ENCODE measurements at places on chromosomes 5 and 9.

- no peak for DNase-seq
Observed at GRCh38 chr9:131677444-131678180, 62.3 kb downstream of the RAPGEF1 start.

DNA sequence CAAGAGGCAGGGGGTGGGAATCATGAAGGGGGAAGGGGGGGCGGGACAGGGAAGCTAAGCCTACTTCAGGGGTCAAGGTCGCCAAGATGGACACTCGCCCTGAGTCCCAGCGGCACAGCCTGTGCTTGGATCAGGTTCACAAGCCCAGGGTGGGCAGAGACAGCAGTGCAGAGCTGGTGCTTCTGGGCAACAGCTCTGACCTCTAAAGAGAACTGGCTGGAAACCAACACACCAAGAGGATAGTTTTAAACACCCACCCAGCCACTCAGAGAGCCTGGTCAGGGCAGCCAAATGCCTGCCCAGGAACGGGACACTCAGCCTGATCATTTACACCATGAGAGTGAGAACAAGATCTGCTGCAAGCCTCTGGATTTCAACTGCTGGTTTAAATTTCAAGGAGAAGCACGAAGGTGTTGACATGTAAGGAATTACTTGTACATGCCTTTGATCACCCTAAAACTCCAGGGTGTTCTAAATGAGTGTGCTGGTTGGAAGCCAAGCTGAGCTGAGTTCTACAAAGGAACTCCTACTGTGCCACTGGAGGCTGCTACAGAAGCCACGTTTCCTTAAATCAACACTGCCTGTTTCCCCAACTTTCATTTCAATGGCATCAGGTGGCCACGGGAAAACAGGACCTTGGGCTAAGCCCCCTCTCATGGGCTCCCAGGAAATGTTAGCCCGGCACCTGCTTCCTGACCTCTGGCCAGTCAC is 91.5 kb downstream of the TTLL11 start:
- DNase-seq: no peak

DNA sequence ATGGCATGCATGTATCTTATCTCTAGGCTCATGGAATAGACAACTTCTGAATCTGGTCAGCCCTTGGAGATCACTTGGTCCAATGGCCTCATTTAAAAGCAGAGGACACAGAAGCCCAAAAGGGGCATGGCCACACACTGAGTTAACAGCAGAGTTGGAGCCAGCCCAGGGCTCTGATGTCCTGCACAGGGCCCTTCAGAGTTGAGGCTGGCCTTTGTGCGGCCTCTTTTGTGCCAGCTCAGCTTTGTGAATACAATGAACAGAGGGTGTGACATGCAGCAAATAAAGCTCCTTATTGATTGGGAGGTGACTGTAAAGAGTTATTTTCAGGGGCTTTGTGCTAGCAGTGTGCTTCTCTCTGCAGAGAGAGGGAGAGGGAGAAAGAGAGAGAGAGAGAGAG is 150.1 kb upstream of the STK32A start:
- no peak for DNase-seq

GRCh38 chr9:118362123-118362522 is 657.9 kb downstream of the TLR4 start:
- no peak for DNase-seq

DNA sequence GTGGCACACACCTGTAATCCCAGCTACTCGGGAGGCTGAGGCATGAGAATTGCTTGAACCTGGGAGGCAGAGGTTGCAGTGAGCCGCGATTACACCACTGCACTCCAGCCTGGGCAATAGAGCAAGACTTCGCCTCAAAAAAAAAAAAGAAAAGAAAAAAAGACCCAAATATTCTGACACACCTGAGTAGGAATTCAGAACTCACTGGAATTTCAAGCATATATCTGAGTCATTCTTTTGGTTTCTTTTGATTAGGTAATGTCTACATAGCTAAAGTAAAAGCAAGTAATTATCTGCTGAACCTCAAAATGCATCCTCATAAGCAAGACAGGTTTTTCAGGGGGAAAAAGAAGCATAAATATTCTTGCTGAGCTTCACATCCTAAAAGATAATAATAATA is 35.9 kb downstream of the ANKRD31 start:
- DNase-seq: no peak

GRCh38 chr5:106801554-106801953 is 869.2 kb downstream of the EFNA5 start:
- DNase-seq: no peak

- DNase-seq: no peak
Observed at GRCh38 chr5:4275232-4275631, 679.6 kb downstream of the IRX1 start.

DNA sequence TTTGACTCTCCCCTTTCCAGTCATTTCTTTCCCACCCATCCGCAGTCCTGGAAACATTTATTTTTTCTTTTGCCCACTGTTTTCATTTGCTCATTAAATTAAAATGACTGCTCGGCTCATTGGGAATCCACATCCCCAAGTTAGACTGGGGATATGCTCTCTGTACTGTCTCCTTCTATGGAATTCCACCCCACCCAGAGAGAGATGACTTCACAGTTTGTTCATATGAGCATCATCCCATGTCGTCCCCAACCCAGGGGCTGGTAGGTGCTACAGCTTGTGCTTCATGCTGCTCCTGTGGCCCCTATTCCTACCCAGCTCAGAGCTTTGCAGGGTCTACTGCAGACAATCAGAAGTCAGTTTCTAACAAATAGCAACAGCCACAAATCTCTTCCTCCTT is 16.5 kb upstream of the RARS1 start:
- DNase-seq: no peak

- no peak for DNase-seq
Observed at GRCh38 chr9:90058182-90058763, 453.5 kb downstream of the GADD45G start.

DNA sequence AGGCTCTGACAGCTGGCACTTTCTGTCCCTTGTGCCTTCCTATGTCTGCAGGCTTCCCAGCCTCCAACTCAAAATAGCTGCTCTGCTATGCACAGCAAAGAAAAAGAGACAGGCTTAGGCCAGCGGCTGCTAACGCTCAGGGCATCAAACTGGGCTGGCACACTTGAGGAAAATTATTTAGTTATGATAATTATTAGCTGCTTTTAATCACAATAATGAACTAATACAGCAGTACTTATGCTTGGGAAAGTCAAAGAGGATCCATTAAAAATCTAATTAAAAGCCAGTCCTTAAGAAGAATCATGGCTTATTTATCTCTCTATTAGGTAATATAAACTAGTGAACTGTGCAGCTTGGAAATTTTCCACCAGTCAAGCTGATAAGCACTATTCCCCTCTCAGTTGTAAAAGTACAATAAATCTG is 233.2 kb downstream of the SLIT3 start:
- no peak for DNase-seq

DNA sequence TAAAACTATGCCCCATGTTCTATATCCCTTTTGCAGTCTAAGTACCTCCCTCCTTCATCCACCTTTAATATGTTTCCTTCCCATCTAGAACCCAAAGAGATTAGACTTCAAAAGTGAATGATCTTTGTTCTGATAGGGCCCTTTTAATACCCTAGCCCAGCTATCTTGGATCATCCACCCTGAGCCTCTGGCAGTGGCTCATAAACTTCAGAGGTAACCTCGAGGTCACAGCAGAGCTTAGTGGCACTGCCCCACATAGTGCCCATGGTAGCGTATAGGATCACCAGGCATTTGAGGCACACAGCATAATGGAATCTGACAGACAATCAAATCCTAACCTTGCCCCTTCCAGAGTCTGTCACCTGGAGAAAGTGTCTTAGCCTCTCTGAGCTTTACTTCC is 15.8 kb downstream of the ADRB2 start:
- no peak for DNase-seq

DNA sequence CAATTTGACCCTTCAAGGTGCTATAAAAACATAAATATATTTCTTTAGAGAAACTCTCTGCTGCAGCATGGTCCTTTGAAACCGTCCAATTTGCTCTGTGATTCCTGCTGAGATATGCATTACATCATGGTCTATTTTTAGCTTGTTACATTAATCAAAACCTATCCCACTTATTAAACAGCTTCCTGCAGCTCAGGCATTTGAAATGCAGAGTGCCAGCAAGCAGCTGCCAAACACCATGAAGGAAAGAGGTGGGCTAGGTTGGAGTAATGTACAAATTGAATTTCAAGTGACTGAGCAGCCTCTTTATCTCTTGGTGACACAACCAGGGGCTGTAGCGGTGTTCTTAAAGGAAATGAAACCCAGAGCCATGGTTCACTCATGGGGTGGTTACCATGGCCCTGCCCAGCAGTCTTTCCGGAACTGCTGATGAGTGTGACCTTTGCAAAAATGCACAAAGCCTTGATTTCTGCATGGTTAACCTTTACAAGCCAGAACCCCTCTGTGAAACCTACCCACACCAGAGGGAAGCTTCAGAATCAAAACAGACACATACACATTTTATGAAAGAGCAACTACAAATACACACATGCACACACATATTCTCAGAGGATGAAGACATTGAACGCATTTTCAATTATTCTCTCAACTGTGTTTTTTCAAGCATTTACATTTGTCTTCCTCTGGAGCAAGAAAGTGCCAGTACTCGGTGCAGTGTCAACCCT is 155.8 kb upstream of the ZNF608 start:
- DNase-seq: no peak

GRCh38 chr5:159338118-159338517 is 7.8 kb upstream of the IL12B start:
- DNase-seq: no peak

- DNase-seq: no peak
Observed at GRCh38 chr9:87471746-87472145, 25.9 kb upstream of the DAPK1 start.

GRCh38 chr5:68287976-68288706 is 72.6 kb downstream of the PIK3R1 start:
- DNase-seq: peak; percentile 16

GRCh38 chr9:34179213-34180136 is 632 bp downstream of the UBAP1 start:
- DNase-seq: no peak

DNA sequence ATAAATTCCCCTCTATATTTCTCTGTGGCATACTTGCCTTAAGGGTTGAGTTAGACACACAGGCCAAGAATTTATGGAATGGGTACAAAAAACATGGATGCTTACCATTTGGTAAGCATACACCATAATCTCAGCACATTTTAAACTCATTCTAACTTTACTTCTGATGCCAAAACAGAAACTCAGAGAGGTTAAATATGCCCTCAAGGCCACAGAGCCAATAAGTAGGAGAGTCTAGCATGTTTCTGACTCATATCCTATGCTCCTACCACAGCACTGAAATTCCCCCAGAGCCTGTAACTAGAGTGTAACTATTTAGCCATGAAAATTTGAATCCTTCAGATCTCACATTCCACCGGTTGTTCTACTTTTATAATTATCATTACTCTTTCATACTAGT is 559.7 kb downstream of the ACTL7B start:
- no peak for DNase-seq

GRCh38 chr5:16992006-16992405 is 55.9 kb upstream of the MYO10 start:
- no peak for DNase-seq

DNA sequence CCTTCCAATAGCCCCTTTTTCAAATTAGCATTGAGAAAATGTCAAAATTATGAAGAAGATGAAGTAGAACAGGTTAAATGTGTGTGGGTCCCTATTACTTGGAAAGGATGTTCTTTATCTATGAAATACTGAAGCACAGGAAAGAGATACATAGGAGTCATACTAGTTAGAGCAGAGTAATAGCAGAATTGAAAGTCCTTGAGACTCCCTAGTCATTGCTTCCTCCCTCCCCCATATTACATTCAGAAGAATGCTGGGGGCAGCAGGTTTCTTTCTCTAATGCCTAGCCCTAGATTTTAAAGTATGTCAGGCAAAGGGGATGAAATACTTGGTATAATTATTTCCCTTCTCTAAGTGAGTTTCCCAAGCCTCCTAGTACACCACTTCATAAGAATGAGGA is 4.4 kb downstream of the ZCCHC9 start:
- no peak for DNase-seq

- DNase-seq: no peak
Observed at GRCh38 chr9:72256931-72257330, 107.7 kb downstream of the GDA start.

- no peak for DNase-seq
Observed at GRCh38 chr5:1524481-1524798, 680 bp upstream of the LPCAT1 start.

DNA sequence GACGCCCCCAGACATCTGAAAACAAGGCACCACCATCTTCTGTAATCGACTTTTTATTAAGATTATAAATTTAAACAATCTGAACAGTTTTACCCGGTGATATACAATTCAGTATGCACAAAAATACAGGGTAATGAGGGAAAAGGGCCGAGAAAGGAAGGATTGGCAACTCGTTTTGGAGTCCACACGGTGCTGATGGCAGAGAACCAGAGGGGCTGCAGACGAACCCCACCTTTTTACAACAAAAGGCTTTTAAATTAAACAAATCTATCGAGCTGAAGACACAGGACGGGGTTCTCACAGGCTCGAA is 2.6 kb downstream of the IER5L start:
- DNase-seq: no peak

DNA sequence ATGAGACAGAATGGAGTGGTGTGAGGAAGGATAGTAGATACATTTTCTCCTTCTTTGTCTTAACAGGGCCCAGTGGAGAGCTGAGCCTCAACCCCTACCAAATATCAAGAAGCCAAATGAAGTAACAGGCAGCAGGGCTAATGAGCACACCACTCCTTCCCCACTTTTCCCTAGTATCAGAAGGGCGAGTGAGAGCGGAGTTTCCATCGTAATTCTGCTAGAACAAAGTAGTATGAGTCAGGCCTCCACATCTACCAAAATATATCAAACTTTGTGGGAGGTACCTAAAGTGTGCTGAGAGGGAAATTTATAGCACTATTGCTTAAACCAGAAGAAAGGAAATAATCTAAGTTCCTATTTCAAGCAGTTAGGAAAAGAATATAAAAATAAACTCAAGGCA is 769.0 kb upstream of the RGMB start:
- no peak for DNase-seq

- DNase-seq: no peak
Observed at GRCh38 chr9:68750255-68750654, 45.2 kb downstream of the PIP5K1B start.

DNA sequence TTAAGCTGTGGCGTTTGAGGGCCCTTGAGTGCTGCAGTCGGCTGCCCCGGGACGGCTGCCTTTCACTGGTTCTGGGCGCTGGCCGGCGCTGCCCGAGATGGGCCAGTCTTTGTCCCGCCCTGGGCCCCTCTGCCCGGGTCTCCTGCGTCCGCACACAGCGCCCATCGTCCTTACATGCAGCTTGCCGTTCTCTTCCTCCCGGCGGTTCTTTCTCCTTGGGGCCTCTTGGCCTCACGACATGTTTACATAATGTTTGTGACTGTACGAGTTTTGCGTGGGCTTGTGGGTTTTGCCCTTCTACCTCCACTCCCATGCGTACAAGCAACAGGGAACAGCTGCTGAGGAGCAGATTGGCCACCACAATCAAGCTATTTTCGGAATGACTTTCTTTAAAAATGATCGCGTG is 618 bp downstream of the TNPO1 start:
- no peak for DNase-seq

Data from stimulated activated CD8-positive, alpha-beta memory T cell treated with anti-CD3 and anti-CD28 coated beads, Interleukin-15, amount 100 ng/mL, for 4 hours (primary cell).